ENCODE measurements at places on chromosomes 1 and 21.

DNA sequence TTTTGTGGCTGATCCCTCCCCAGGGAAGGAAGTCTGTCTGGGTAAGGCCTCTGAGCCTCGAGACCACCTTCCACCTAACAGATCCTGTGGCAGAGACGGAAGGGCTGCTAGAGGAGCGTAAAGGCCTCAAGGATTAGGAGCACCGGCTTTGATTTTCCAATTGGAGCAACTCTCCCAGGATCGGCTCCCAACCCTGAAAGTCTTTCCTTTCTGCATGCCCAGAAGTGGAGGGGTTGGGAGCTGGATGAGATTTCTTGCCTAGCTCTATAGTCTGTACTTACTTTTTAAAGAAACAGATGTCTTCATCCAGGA lies 41.4 kb downstream of the ELK4 start:
- DNase-seq: no peak

- no peak for DNase-seq
Measured at GRCh38 chr1:109898842-109899241, 11.8 kb upstream of the CSF1 start.

DNA sequence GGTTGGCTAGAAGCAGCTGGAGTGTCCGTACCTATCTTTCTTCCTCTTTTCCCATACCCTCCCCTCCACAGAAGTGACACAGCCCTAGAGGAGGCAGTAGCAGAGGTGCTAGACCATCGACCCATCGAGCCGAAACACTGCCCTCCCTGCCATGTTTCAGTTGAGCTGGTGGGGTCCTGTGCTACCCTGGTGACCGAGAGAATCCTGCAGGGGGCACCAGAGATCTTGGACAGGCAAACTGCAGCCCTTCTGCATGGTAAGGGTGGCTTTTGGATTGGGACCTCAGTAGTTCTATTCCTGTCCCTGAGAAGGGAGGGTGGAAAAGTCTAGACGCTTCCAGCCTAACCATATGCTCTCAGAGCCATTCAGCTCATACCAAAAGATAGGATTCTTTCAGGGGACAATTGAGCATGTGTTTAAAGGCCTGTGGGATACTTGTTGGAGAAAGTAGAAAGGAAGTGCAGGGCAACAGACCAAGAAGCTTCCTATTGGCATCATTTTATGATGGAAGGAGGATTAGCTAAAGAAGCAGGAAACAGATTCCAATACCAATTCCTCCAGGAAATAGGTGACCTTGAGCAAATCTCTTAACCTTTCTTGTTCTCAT lies 11.7 kb upstream of the BNIPL start:
- peak; percentile 81 for DNase-seq

- no peak for DNase-seq
Measured at GRCh38 chr1:88052167-88052566, 631.9 kb upstream of the PKN2 start.

DNA sequence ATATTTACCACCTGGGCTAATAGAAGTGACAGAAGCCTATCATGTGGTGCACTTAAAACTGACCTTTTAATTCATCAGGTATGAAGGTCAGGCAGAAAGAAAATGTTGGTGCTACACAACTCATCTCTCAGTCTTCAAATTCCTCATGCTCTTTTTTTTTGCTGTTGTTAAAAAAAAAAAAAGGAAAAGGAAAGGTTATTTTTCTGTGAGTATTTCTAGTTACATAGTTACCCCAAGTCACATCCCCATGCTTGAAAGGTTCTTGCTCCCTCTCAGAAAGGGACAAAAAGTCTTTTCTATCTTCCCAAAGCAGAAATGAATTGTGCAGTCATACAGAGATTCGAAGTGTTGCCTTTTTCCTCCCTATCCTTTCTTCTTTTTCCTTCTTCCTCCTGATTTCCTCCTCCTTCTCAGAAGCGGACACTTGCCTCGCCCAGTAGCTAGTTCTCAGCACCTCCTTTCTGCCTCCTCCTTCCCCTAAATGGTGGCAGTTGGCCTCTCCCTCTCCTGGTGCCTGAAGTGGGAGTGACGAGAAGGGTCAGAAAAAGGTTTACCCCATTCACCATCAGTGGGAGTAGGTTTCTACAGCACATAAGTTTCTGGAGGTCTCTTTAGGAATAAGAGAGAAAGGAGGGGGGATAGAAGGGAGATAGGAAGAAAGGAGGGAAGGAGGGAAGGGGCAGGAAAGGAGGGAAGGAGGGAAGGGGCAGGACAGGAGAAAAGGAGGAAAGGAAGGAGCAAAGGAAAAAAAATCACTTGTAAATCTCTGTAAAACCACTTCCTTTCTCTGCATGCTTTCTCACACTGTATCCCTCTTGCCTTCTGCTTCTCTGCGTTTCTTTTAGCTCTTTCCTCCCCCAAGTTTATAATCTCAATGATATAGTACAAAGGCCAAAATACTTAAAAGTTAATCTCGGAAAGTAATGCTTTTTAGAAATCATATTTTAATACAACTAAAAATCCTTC lies 20.4 kb upstream of the C1orf105 start:
- no peak for DNase-seq

- DNase-seq: no peak
Measured at GRCh38 chr1:9356021-9356420, 63.3 kb downstream of the SPSB1 start.

DNA sequence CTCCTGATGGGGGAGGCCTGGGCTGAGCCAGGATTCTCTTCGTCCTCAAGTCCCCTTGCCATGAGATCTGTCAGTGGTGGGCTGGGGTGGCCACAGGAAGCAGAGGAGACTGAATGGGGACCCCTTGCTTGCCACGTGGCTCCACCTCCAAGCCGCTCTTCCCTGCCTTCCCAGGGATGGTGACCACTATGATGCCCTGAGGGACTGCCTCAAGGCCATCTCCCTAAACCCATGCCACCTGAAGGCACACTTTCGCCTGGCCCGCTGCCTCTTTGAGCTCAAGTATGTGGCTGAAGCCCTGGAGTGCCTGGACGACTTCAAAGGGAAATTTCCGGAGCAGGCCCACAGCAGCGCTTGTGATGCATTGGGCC lies 20.9 kb upstream of the TMEM222 start:
- no peak for DNase-seq

Data from stimulated activated CD4-positive, alpha-beta T cell treated with anti-CD3 and anti-CD28 coated beads, TNF-alpha, amount 100 ng/mL, for 4 hours (primary cell).